ENCODE measurements at places on chromosomes 11 and 22.

GRCh38 chr11:104968355-104968855 is at the start of gene CASP4:
Gene CASP4, minus strand, starts transcription at chr11:104968574. Its CDS starts 49 bp downstream, at chr11:104968525.
- ATAC-seq = peak; percentile 73

GRCh38 chr22:41524809-41525449 is 19.3 kb downstream of the POLR3H start:
- peak; percentile 50 for ATAC-seq

DNA sequence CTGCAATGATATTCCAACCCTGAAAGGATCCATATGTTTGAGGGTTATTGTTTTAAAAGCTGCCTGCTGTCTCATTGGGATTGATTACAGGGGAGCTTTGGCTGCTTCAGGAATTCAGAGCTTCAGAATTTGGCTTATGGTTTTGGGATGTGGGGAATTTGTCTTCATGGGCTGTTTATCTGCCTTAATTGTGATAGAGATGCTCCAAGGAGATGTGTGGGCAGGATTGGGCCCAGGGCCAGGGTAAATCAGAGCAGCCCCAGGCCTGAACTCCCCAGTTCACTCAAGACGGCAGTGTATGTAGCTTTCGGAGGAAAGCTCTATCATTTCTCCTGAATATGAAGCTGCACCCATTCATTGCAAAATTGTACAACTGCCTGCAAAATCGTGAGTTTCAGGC is 88.5 kb downstream of the ALX4 start:
- no peak for ATAC-seq

DNA sequence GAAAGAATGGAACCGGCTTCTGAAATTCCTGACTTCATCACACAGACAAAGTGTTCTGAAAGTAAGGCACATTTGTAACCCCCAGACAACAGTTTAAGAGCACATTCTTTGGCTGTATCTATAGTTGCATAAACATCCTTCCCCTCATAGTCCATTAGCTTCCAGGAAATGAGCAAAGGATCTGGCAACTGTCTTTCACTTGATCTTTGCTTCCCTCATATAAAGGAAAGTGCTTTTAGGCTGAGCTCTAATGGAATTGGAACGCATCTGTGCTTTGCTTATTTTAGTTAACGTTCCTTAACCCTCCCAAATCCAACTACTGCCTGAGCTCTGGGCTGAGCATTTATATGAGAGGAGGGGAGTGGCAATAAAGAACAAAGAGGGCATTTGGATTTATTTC is 76.9 kb upstream of the API5 start:
- ATAC-seq = no peak

Measured in stimulated activated memory B cell treated with anti-CD40 and anti-IgM and Interleukin-4, amounts not matched to agents 10 μg/mL and 1 μg/mL and 100 μg/mL, for 72 hours (primary cell).